H7 (cell line): ENCODE measurements at places on chromosomes 16 and 17. TPM values are rescaled to one million over a fixed set of nuclear protein-coding genes. Genes with fewer than 3 reads are reported as not detected.

Gene SLFN14
- total RNA-seq, result not detected in 2 replicates

Gene MYOCD
- 0.22 and 0.24 TPM in 2 replicates for total RNA-seq

Gene ZNF232
- total RNA-seq, result 20.1 and 24.8 TPM in 2 replicates

Gene SHCBP1
- 10.0 and 13.4 TPM in 2 replicates for total RNA-seq

Gene FOXJ1
- 2.0 and 3.3 TPM in 2 replicates for total RNA-seq
